ENCODE measurements at places on chromosomes 13 and 19. TPM values are rescaled to one million over a fixed set of nuclear protein-coding genes. Genes with fewer than 3 reads are reported as not detected.

Gene MUC16
- not detected for total RNA-seq

Gene FXYD1
- 1.4 TPM for total RNA-seq

Gene TMEM238
- total RNA-seq = 0.58 TPM

Gene FFAR1
- total RNA-seq = not detected

Gene LILRB1
- total RNA-seq = not detected

Gene THSD8
- not detected for total RNA-seq
